Stimulated activated CD4-positive, alpha-beta T cell treated with anti-CD3 and anti-CD28 coated beads, Interleukin-1b, Interleukin-23, amount 100 ng/mL, for 24 hours (primary cell): ENCODE measurements at places on chromosomes 4 and X.

- DNase-seq = no peak
These were observed 1779.0 kb downstream of the PCDH7 start for GRCh38 chr4:32499171-32499570.

GRCh38 chrX:12984603-12985319 is 9.9 kb downstream of the TMSB4X start:
- DNase-seq = no peak

DNA sequence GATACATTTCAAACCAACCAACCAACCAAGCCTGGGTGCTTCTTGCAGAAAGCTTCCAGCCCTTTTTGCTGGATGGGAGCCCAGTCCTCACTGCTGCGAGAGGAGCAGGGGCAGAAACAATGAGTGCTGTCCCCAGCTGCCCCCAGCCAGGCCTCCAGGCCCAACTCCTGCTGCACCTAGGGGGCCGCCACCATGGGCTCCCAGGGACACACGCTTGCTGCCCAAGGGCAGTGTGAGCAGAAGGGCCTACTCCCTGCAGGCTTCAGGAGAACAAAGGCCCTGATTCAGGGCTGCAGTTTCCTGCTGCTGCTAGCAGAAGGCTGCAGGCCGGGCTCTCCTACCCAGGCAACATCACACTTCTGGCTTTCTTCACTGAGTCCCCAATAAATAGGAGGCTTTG is 37.7 kb upstream of the ENPP6 start:
- DNase-seq = no peak

GRCh38 chr4:73662709-73663546 is 42.7 kb upstream of the RASSF6 start:
- no peak for DNase-seq

GRCh38 chrX:6468706-6469105 is 66.2 kb downstream of the VCX3A start:
- DNase-seq = no peak

DNA sequence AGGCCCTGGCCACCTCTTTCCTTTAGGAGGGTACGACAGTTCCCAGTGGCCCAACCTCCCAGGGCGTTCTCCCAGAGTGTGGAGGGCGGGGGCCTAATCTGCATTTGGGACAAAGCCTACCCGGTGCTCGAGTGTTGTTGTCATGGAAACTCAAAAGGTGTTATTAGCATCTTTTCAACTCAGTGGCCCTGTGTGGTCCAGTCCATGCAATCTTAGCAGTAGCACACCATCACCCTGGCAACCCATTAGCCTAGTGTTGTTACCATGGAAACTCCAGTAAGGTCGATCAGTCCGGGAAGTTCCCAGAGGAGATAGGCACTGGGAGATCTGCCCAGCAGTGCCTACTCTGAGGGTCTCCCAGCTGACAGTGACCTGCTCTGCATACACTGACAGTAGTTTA is 20.2 kb downstream of the APLN start:
- DNase-seq = no peak

- no peak for DNase-seq
These were observed 92.4 kb upstream of the AP1S2 start for GRCh38 chrX:15946783-15947580.

- DNase-seq = no peak
These were observed 27.9 kb upstream of the FUNDC1 start for GRCh38 chrX:44570522-44570921.

DNA sequence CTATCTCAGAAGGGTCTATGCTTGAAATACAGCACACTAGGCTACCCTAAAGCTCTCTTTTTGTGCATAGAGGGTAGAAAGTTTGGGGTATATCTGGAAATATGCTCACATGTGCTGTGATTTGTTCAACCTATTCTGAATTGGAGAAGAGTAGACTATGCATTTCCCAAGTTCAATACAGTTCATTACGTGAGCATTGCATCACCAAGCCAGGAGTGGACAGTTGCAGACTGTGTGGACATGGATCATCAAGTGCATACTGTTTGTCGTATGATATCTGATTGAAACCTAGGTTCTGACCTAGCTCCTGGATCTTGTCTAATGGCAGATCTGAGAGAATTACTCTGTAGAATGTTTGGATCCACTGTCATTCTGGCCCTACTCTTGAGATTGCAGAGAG is 161.1 kb downstream of the FRAS1 start:
- DNase-seq = no peak

DNA sequence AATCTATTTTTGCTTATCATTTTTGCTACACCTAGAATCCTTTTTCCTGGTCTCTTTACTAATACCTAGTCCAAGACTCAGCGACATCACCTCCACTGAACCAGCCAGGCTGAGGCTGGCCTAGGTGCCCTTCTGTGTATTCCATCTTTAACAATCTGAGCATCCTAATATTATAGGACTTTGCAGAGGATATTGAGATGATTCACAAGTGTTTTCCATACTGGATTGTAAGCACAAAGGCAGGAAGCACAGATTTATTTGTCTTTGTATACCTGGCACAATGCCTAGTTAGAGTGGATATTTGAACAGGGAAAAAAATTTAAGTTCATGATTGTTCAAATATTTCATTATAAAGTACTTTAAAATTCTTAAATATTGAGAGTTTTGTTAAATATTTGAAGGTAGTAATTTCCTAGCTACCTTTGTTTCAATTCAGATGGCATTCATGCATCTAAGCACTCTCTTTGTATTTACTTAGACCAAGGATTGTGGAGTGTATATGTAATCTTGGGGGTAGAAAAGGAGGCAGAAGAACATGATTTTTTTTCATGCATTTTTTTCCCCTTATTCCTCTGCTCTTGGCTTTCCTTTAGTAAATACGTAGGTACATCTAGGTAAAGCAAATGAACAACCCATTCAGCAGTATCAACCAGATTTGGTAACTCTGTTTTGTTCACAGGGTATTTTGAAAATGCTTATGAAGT is 18.4 kb downstream of the SMARCA5 start:
- DNase-seq = no peak

DNA sequence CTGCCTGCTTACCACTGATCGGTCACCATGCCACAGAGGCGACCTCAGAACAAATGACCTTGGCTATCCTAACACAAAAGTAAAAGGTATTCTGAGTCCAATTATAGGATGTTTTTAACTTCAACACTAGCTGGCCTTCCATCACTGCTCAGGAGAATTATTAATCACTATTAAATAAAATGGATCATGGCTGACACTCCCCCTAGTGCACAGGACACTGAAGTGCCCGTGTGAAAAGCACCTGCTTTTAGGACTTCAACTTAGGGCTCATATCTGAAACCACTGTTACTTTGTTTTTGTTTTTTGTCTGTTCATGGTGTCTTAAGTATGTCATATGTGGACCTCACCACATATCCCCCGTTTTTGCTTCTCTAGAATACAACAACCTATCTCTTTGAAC is 33.9 kb downstream of the STX18 start:
- DNase-seq = no peak

- DNase-seq = no peak
These were observed 57.8 kb downstream of the AFM start for GRCh38 chr4:73539386-73539785.

- DNase-seq = no peak
These were observed 37.1 kb downstream of the SLC39A8 start for GRCh38 chr4:102308032-102308799.

DNA sequence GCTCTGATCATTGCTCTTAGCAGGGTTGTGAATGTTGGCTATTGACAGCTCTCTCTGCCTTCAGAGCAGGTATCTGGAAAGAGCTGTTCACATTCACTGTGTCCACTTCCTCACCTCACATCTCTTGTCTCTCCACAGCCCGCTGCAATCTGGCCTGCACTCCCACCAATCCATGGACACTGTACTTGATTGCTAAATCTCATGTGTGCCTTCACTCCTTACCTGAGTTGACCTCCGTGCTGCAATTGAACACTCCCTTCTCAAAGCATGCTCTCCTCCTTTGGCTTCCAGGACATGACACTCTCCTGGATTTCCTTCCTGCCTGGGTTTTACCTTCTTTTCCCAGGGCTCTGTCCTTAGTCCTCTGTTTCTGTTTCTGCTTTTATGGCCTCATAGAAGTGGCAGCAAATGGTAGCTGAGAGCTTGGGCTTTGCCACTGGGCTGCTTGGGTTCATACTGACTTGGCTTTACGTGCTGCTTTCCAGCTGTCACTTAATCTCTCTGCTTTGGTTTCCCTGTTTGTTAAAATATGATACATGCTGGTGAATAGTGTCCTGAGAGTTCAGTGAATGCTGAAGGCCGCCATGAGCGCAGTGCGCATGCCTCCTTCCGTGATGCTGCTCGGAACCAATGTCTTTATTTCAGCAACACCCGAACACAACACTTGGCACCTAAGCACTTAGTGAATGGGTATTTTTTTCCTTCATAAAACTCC is 29.5 kb downstream of the DCUN1D4 start:
- DNase-seq = no peak

DNA sequence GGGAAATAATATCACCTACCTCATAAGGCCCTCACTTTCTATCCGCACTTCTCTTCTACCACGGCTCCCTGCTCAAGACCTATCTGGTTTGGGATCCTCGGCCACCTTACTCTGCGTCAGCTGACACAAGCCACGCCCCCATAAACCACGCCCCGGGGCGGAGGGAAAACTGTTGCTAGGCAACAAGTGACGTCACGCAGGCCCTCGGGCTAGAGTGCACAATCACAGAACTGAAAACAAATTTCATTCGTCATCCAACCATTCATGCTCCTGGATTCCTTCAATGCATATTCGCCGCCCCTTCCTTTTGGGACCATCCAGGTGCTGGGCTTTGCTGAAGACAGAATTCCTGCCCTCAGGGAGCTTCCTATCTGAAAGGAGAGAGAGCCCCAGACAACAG is 66.3 kb downstream of the SMC1A start:
- DNase-seq = no peak

GRCh38 chr4:128354205-128354821 is 66.7 kb upstream of the PGRMC2 start:
- DNase-seq = no peak

GRCh38 chr4:81504112-81505003 is 32.7 kb upstream of the RASGEF1B start:
- no peak for DNase-seq

DNA sequence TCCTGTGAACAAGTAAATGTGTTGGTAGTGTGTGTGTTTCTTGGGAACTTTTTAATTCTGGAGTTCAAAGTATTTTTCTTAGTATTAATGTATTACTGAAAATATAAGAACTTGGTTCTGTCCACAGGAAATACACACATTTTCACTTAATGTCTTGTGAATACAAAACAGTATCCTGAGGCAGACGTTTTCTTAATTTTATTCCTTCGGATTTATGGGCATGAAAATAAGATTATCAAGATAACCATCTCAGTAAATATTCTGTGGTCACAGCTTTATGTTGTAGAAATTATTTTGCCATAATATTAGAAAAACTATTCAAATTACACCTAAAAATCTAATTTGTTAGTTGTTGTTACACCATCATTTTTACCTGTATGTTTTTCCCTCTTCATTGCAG is 29.8 kb downstream of the NFKB1 start:
- no peak for DNase-seq

GRCh38 chr4:118284169-118284568 is 68.6 kb downstream of the PRSS12 start:
- DNase-seq = no peak

- DNase-seq = no peak
These were observed 394.9 kb upstream of the PABPC5 start for GRCh38 chrX:91039777-91040176.

- peak; percentile 25 for DNase-seq
These were observed 108.0 kb downstream of the TMEM131L start for GRCh38 chr4:153573881-153574802.

DNA sequence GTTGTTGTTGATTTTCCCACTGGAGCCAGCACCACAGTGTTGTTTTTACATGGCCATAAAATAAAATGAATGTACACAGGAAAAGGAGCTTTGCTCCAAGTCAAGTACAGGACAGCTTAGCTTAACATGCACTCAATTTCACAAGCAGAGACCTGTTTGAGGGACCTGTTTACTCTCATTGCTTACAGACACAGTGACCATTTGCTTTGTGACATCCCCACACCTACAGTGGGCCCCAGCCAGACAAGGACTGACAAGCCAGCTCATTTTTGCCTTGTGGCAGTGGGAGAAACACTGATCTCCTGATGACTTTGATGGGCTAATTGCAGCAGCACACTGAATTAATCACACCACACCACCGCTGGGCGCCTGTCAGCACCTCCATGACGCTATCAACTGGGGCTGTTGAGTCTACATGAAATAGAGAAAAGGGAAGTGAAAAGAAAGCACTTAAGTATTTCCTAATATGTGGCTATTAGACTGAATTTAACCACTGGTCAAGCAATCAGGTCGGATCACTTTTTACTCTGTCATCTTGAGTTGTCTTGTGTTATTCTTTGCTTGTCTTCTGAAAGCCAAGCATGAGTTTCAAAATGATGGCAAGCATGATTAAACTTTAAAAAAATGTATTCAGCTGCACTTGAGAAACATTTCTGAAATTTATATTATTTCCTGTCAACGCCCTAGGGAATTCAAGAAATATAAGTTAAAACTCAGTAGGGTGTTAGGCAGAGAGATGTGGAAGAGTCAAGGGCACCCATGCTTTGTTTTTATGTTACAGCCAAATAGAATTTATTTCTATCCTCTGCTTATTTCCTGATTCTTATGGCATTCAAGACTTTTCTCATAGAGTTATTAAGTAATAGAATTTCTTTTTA is 557.7 kb downstream of the RAB28 start:
- DNase-seq = no peak

DNA sequence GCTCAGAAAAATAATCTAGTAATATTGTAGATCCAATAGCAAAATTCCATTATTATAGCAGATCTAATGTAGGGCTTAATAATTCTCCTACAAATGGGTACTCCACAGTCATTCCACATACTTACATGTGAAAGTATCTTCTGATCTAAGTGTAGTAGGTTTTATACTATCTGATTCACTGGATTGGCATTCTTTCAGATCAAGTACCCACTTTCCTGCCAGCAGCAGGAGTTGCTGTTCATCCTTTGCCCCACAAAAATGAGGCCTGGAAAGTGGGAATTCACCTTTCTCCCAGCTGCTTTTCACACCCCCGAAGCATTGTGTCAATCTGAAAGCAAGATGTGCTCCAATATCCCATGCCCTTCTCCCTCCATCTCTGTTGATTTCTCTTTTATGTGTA is 77.1 kb upstream of the RXFP1 start:
- no peak for DNase-seq

- DNase-seq = no peak
These were observed 599.1 kb downstream of the RPA4 start for GRCh38 chrX:97482666-97483300.

GRCh38 chr4:38979511-38980230 is 52.5 kb downstream of the TMEM156 start:
- DNase-seq = no peak

GRCh38 chr4:12615822-12616221 is 868.3 kb downstream of the RAB28 start:
- no peak for DNase-seq

DNA sequence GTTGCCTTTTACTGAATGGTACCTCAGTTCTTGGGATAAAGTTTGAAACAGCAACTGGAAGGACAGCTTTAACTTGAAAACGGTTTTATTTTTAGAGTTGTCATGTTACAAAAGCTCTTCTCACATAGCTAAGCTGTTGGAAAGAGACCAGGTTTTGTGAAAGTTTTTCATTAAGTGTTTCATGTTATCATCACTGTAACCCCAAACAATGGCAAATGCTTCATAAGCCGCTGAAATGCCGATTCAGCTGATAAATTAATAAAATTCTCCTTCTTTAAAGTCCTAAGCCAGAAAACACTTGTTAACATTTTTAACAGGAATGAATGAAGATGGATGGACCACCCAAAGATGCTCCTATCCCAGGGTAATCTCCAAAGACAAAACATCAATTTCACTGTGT is 76.1 kb upstream of the IRF2 start:
- no peak for DNase-seq
